ENCODE measurements at places on chromosomes 2 and 18.

DNA sequence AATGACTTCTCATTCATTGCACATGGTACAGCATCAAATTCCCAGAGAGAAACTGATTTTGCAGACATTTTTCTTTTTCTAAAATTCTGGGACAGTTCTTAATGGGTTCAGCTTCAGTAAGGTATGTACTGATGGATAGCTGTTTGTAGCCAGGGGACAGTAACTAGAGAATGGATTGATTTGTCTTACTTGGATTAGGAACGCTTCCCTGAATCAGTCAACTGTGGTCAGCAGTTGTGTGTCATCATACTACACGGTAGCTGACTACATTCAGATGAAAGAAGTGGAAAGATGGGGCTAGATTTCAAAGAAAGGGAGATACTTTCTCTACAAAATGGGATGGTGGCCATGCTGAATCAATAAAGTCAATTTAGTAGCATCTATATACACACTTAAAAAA is 431.4 kb downstream of the GRB14 start:
- no peak for DNase-seq

DNA sequence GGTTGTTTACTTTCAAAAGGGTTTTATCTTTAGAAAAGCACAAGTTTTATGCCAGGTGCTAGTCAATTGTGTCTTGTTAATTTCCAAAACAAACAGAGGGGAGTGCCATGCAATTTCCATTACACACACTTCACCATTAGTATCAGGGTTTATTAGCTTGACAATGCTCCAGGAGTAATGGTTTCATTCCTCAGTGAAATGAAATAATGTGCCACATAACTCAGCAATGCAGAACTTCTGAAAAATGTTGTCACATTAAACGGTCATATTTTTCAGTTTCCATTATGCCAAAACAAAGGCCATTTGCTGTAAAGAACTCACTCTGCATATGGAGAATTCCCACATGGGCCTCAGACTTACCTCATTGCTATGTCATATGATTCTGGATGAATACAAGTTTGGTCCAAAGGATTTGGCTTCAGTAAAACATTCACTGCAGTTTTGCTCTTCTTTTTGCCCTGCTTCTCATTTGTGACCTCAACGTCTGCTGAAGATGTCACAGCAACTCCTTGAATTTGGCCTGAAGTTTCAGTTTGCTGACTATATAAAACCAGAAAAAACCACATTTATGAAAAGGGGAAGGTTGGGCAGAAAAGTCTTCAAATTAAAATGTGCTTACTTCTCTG is 198.2 kb downstream of the SRBD1 start:
- DNase-seq: no peak

DNA sequence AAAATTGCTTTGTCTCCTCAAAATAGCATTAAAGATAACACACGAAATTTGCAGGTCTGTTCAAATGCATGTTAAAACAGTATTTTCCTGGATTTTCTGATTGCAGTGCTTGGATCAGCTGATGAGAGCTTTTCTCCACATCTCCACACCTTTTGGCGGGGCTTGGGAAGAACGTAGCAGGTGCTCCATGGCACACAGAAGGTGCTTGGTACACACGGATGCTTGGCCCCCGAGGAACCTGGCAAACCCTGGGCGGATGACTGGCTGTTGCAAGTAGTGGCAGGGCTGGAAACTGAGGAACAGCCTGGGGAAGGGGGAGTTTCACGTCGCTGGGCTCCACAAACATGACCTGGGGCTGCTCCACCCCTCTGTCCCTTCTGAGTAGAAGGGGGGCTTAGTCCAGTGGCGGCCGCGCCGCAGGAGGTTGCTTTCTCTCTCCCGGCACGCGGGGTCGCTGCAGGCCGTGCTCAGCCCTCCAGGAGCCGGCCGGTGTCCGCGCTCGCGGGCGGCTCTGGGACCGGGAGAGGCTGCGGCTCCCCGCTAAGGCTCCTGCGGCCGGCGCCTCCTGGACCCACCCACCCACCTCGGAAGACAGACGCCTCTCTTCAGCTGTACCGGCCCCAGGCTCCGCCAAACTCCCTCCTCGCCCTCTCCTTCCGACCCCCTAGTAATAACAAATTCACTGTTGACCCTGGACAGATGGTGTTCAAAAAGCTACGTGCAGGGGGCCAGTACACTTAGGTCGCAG is 69.3 kb downstream of the MARCO start:
- no peak for DNase-seq

- peak; percentile 53 for DNase-seq
Measured at GRCh38 chr2:143284087-143284675, 155.0 kb downstream of the ARHGAP15 start.

- DNase-seq: no peak
Measured at GRCh38 chr2:205496772-205497171, 185.5 kb upstream of the NRP2 start.

DNA sequence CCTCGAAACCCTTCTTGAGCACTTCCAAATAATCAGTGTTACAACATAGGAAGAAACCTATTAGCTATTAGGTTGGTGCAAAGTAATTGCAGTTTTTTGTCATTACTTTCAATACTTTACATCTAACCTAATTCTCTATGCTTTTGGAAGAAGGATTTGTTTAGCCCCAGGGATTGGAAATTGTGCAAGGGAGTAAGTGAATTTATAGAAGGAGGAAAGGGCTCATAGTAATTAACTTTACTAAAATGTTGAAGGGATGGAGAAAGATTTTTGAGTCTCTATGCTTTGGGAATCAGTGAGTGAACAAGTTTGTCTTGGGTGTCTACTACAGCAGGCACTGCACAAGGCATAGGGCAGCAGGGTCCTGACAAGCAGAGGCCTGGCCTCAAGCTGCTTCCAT is 261.1 kb downstream of the EN1 start:
- DNase-seq: no peak

DNA sequence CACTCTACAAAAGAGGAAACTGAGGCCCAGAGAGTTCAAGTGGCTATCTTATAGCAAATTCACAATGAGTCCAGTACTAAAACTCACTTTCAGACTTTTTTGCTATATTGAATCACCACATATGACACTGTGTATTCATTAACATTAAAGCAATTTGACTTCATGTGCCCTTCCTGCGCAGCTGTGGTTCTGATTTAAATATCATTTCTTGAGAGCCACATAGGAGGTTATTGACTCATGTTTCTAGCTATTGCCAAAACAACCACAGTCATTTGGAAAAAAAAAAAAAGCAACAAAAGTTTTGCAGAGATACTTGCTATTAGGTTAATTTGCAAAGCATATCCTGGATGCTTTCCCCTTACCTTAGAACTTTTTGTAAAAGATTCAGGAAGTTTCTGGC is 341.2 kb downstream of the PIK3C3 start:
- DNase-seq: no peak

DNA sequence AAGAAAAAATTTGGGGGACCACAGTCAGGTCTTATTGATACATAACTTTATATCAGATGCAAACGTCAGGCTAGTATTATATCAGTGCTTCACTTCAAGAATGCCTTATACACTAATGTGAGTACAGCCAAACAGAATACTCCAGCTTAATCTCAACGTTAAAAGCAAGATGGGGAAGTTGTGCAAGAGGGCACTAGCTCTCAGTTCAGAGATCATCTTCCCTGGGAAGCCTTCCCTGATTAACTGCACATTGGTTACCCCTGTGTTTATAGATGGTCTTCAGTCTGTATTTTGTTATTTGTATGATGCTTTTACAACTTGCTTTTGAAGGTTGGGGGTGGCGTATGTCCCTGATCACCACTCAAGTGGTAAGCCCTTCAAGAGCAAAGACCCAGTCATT is 11.4 kb downstream of the EPAS1 start:
- no peak for DNase-seq

- no peak for DNase-seq
Measured at GRCh38 chr2:46498681-46499080, 19.3 kb downstream of the TMEM247 start.

DNA sequence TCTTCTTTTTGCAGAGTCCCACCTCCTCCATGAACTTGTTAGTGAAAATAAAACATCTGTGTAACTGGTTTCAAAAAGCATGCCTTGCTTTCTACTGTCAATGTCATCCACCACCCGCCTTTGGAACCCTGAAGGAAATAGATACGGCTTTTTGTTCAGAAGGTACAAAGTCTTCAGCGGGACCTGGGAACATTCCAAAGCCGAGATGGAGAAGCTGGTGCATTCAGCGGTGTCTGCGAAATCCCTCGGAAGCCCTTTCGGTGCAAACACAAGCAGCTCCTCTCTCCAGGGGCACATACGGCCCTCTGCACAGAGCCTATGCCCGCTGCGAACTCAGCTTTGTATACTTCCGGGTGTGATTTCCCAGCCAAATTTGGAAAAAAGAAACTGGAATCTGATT is 555.8 kb upstream of the SALL3 start:
- DNase-seq: no peak

DNA sequence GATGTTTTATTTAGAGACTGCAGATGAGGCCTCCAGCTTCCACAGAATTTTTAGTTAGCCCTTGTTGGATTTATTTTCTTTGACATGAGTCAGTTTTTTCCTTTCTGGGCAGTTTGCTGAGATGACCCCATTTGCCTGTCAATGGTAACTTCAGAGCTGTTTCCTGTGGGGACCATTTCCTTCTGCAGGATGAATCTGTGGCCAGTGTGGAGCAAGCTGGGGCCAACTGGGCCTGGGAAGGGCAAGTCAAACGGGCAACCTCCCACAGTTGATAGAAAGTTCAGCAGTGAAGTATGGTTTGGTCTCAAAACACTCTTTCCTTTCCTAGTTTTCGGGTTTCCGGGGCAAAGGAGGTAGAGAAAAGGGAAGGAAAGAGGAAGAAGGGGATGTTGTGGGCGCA is 291.4 kb upstream of the NRP2 start:
- no peak for DNase-seq

DNA sequence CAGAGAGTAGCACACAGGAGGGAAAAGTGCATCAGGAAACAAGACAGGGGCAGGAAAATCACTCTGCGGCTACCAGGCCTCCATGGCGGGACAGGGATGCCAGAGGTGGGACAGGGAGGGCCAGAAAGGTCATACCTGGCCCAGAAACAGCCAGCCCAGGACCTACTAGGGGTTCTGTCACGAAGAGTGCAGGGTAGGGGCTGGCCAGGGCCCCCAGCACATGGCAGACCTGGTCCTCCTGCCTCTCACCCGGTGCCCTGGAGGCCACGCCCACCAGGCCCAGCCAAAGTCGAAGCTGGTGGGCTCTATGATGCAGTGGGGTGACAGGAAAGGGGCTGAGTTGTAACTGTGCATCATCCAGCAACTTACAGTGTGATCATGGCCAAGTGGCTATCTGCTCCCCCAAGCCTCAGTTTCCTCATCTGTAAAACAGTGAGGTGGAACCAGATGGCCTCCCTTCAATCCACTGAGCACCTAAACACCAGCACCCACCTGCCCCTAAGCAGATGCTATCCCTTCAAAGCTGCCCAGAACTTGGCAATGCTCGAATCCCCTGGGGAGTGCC is 10.6 kb downstream of the CYP26B1 start:
- no peak for DNase-seq

- no peak for DNase-seq
Measured at GRCh38 chr18:36499938-36500337, 202.4 kb downstream of the FHOD3 start.

DNA sequence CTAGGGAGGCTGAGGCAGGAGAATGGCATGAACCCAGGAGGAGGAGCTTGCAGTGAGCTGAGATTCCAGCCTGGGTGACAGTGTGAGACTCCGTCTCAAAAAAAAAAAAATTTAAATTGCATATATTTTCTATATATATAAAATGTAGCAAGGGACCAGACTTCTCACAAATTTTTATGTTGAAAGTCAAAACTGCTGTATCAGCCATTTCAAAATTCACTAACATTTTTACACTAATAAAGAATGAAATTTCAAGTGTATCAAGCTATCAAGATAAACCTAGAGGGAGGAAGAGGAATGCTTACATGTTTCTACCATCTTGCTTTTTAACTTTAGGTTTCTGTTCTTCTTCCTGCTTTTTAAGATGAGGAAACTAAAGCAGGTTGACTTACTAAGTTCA is 464.0 kb downstream of the KCNJ3 start:
- DNase-seq: no peak

GRCh38 chr2:174965992-174966744 is 39.0 kb downstream of the CHN1 start:
- no peak for DNase-seq

DNA sequence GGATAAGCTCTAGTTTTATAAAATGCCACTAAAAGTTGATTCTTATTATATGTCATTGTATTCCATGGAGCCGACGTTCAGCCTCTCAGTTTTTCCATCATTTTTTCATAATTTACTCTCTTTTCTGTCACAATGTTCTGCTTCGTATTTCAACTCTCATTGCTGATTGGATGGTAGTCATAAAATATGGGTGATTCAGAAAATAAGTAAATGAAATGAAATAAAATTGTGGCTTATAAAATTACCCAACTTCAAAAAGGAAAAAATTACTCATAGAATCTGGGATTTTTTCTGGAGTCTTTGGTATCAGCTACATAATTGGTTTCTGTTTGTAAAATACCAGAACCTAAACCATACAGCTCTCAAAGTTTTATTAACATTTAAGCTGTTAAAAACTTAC is 139.7 kb upstream of the ITGA4 start:
- no peak for DNase-seq

DNA sequence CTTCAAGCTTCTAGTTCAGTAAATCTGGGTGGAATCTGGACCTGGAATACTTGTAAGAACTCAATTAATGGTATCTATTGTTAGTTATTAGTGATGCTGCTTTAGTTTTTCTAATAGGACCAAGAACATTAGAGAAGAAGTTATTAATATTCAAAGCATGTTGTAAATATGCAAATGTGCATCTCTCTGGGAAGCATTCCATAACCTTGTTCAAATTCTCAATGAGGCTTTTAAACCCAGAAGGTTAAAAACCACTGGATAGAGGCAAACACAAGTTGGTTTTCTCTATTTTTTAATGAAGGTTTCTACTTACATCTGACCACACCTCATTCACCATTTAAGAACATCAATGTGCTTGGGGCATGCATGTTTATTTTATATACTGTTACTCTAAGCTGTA is 16.1 kb upstream of the ACVR1C start:
- no peak for DNase-seq

- no peak for DNase-seq
Measured at GRCh38 chr2:60644951-60645350, 91.5 kb upstream of the BCL11A start.

DNA sequence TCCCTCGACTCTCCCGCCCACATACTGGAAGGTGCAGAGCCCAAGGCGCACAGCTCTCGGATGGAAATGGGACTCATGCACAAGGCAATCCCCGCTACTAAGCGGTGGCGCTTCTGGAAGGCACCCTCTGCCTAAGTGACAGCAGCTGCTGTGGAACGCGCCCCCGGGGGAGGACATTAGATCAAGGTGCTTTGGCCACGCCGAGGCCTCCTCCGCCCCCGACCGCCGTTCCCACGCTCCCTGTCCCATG is 202 bp downstream of the MCEE start:
- DNase-seq: no peak

- no peak for DNase-seq
Measured at GRCh38 chr2:216047397-216047796, 34.0 kb upstream of the MREG start.

- no peak for DNase-seq
Measured at GRCh38 chr18:60391571-60392226, 19.1 kb upstream of the MC4R start.

GRCh38 chr2:76332871-76333270 is 622.2 kb upstream of the GCFC2 start:
- no peak for DNase-seq

All from CD4-positive, alpha-beta T cell treated with Interleukin-15 for 4 hours (primary cell).